ENCODE measurements at places on chromosomes 7 and 10.

- DNase-seq, result no peak
These were observed 38.0 kb upstream of the PCBD1 start for GRCh38 chr10:70926226-70927000.

- DNase-seq, result no peak
These were observed 83.5 kb downstream of the RELN start for GRCh38 chr7:103905997-103906396.

GRCh38 chr7:69756235-69756634, 158.0 kb downstream of the AUTS2 start:
- no peak for DNase-seq

DNA sequence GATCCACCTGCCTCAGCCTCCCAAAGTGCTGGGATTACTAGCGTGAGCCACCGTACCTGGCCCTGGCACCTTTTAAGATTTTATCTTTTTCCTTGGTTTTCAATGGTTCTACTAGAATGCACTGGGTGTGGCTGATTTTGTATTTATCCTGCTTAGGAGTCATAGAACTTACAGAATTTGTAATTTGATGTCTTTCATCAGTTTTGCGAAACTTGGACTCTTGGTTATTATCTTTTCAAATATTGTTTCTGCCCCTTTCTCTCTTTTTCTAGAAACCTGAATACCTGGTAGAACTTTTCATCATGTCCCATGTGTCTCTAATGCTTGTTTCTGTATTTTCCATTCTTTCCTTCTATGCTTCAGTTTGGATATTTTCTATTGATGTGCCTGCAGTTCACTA, 2.8 kb upstream of the NUB1 start:
- no peak for DNase-seq

DNA sequence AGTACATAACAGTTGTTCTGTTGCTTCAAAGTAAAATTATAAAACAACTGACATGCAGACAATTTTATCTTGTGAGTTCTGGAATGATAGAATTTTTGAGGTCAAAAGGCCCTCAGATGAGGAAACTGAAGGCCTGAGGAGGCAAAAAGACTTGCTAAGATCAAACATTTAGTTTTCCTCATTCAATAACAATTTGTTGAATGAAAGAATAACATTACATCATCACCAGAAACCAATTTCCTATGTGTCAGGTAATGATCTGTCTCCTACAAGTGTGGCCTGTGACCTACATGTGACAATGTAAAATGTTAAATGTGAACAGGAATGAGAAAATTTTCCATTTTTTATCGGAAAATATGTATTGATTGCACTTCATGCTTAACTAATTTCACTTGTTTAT, 16.6 kb upstream of the ASB4 start:
- no peak for DNase-seq

GRCh38 chr7:155329225-155329624, 31.5 kb downstream of the INSIG1 start:
- DNase-seq, result no peak

DNA sequence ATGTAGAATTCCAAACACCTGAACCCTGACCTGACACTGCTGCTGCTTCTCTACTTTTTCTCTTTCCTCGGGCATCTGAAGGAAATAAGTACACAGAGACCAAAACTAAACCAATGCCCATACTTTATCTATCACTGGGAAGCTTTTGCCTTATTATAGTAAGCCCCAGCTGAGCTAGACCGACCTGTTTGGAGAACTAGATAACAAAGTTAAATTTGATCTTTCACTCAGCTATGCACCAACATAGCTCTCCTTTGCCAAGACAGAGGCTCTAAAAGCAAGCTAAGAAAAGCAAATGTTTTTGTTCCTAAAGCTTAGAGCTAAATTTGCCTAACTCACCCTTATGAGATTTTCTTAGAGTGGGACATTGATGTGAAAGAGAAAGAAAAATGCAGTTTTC, 39.1 kb downstream of the NHLRC2 start:
- no peak for DNase-seq

DNA sequence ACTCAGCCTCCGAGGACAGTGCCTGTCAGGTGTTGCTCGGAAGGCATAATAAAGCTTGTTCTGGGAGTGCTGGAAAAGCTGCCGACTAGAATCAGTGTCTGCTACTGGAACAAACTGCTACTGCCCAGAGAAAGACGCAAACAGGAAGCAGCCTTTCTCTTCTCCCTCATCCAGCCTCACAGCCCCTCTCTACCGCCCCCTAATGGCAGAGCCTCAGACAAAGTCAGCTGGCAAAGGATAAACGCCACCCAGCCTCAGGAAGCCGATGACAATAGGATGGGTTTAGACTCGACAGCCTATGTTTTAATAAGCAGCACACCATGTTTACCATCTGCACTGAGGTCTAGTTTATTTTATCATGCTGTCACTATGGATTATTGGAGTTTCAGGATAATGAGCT, 169.5 kb upstream of the LYZL1 start:
- no peak for DNase-seq

- DNase-seq, result no peak
These were observed 192.2 kb upstream of the LRGUK start for GRCh38 chr7:133934977-133935330.

GRCh38 chr7:47088329-47089067, 493.4 kb downstream of the TNS3 start:
- no peak for DNase-seq

GRCh38 chr10:95214793-95215192, 20.8 kb downstream of the ACSM6 start:
- DNase-seq, result no peak

GRCh38 chr10:63627881-63628296, 106.7 kb downstream of the REEP3 start:
- no peak for DNase-seq

DNA sequence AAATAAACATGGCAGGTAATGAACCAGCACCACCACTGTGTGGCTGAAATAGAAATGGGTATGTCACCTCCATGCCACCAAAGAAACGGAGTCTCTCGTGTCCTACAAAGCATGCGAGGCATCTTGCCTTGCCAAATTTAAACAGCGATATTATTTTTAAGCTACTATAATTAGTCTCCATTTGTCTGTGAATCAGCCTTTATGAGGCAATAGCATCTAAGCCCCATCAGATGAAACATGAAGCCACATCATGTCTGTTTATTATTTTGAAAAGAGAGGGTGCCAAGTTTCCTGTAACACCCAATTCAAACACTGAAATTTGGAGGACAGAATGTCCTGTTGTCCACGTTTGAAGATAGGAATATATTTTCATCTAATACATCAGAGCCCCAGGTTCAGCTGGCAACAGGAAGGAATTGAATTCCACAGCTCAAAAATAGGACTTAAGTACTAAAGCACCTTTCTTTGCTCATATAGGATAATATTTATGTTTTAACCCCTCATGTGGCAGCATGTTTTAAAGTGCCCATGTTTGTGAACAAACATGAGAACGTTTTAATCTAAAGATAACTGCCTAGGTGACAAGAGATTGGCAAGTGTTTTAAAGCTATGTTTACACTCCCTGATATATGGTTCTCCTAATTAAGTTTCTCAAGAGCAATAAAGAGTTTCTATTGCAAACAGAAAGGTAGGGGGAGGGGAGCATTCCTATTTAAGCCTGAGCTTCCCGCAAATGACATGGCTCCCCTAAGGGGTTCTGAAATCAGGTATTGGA, 86.8 kb downstream of the SORBS1 start:
- no peak for DNase-seq

DNA sequence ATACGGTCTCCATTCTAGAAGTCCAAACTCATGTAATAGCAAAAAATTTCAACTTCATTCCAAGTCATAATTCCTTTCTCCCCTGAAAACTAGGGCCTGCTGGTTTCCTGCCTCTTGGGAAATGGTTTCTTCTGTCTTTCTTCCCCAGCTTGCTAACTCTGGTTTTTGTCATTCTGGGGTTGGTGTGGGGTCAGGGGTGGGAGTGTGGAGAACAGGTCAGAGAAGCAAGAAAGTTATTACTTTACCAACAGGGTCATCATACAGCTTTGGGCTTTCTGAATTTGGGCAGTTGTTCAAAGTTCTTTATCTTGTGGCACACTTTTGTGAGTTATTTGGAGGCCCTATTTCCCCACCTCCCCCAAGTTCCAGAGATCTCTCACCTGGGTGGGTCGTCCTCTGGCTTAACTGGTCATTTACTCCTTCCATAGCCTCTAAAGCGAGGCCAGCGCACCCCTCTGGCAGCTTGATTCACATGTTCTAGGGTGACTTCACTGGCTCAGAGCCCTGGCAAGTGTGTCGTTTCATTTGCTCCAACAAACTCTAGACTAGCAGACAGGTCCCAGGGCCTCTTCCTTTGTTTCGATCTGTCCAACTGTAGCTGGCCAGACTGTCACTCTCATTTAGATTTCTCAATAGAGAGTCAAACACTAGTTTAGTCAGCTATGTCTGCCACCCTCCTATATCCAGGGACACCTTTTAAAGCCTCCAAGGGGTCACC, 161.2 kb downstream of the JCAD start:
- DNase-seq, result no peak

DNA sequence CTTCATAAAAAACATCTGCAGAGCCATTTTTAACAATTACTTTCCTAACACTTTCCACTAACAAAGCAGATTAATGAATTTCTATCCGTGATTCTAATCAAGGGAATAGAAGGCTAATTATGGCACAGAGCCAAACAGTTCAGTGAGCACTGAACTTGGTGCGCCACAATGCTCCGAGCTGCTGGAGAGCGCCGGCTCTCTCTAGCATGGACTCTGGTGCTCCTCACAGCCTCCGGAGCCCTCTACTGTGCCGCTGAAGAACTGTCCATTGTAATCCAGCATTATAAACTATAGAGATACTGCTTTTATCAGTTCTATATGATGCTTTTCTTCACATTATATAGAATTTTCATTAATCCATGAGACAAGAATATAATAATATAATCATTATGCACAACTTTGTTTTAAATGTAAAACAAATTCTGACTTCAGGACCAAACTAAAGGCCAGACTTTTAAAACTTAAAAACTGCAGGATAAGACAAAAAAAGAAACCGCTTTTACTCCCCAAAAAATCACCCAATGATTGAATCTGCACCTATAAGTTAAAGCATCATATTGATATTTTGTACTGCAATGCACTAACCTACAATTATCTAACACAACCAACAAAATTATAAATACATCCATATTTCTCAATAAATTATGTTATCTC, 123.6 kb downstream of the RNF32 start:
- DNase-seq, result peak; percentile 31

DNA sequence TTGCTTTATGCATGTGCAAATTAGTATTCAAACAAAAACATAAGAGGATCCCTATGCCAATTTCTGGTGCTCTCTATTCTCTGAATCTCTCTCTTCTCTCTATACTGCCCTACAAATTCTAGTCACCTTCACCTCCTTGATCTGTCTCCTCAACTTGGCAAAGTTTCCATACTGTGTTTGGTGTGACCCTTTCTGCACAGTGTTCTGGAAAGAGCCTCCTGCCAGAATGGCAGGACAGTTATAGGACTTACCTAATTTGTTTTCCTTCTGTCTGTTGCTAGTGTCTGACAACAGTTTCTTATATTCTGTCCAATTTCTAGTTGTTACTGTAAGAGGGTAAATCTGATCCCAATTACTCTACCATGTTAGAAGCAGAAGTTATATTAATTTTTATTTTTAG, 34.3 kb downstream of the MAPK8 start:
- DNase-seq, result no peak
